ENCODE measurements at places on chromosomes 11 and 22.
A peak's percentile ranks its signal among the peaks of the same experiment; 100 is the strongest.

DNA sequence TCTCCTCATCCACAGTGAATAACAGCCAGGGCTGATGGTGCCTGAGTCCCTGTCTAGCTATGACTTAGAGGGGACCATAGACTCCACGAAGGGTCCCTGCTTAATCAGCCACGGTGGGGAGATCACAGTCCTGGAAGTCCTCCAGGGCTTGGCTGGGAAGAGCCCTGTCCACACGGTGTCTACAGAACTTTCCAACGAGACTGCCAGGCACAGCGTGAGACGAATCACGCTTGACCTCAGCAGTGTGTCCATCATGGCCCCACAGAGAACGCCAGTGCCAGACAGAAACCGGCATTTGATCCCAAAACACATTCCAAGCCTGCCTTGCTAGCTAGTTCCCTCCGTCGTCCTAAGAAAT, 143.4 kb downstream of the CRYBB2 start:
- DNase-seq = no peak

DNA sequence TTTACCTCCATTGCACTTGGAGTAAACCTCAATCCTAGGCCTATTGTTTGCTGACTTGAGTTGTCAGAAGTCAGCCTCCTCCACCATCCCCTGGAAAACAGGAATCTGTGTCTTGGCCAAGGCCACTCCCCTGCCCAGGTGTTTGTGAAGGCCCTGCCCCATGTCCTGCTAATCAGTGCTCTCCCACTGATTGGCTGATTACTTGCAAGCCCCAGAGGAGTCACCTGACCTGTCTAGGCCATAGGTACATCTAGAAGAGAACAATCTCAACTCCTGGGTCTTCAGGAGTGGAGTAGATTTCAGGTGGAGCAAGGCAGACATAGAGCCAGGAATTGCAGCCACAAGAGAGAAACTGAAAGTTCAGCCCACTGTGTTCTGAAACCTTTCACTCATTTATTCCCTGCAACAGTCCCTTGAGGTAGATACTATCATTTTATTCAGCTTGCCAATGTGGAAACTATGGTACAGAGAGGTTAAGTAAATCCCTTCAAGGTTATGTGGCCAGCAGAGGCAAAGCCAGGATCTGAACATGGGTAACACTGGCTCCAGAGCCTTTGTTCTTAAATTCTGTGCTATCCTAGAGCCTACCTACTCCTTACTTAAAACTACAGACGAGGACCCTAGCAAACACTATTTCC, 10.4 kb downstream of the OAF start:
- no peak for DNase-seq

- no peak for DNase-seq
These were observed 27.0 kb upstream of the MOB2 start for GRCh38 chr11:1513326-1514296.

DNA sequence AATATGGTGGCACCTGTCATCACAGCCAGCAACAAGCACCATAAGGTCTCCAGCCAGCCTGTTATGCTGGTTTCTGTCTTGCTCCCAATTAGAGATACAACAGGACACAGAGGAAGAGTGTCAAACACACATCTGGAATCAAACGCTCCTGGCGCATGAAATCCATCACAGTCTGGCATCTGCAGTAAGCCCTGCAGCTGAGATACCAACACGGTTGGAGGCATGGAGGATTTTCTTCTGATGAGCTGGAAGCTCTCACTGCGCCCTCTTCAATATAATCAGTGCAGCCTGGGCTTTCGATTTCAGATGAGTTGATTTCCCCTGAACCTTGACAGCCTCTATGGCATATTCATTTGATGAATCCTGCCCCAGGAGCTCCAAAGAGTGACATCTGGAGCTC, 27.8 kb upstream of the CARS1 start:
- no peak for DNase-seq

GRCh38 chr11:44071157-44071556, 5.1 kb downstream of the ACCS start:
- DNase-seq = no peak

- DNase-seq = no peak
These were observed 49.0 kb downstream of the CTSC start for GRCh38 chr11:88288560-88288959.

DNA sequence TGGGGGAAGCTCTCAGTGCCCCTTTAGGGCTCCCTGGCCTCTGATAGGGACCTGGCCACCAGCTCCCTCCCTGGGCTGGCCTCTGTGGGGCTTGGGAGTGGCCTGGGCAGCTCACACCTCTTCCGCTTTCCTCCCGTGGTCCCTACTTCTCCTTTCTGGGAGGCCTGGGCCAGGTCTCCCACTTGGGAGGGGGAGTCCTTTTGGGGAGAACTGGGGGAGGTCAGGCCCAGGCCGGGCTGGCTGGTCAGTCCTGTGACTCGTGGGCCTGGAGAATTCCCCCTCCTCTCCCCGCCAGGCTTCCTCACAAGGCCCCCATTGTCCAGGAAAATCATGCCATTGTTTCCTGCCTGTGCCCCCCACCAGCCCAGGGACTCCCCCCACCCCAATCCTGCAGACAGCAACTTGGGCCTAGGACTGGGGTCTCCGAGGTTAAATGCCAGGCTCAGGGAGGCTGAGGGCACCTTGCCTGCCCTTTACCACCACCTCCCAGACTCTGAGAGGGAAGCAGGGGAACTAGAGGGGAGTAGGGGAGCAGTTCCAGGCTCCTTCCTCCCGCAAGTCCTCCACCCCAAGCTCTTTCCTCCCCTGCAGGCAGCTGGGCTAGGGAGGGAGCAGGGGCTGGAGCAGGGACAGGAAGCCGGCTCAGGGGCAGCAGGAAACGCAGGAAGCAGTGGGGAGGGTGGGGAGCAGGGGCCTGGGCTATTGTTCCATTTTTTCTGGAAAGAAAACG, 2.8 kb downstream of the MAP3K11 start:
- DNase-seq = no peak

GRCh38 chr11:76805206-76805913, 22.2 kb downstream of the TSKU start:
- no peak for DNase-seq

- DNase-seq = no peak
These were observed 5.1 kb upstream of the KRTAP5-9 start for GRCh38 chr11:71542879-71543777.

DNA sequence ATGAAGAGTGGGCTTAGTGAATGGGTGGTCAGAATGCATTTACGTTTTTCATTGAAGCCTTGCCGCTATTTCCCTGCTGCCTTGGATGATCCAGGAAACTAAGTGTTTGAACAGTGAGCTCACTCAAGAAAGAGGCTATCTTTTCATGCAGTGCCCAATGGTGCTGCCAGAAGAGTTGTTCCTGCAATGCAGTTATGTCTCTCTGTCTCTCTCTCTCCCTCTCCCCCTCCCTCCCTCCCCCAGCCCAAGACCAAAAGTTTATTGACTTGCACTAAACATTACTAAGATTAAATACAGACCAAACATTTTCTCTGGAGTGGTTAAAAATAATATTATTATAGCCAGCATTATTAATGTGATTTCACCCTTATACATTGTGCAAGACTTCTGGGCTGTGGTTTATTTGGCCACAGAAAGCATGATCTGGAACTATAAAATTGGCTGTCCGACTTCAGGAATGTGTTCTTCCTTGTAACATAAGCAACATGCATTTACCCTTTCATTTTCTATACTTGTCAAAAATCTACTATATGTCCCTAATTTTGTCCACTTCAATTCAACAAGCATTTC, 6.6 kb upstream of the FUT4 start:
- no peak for DNase-seq

DNA sequence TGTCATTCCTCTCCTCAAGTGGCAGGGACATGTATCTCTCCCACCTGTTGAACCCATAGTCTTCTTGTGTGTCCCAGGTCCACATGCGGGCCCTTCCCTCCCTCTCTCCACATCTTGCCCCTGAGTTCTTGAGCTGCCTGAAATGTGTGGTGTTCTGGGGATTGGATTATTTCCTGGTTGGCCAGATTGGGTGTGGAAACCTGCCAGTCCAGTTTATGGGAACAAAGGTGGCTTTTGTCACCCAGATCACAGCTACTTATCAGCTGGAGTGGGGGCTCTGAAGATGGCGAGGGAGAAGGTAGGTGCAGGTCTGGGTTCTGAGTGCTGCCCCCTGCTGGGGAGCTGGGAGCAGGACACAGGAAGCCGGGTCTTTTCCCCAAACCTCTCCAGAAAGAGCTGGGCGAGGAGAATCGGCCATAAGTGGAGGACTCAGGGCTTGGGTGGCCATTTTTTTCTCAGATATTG, 14.2 kb downstream of the DTX4 start:
- DNase-seq = no peak

DNA sequence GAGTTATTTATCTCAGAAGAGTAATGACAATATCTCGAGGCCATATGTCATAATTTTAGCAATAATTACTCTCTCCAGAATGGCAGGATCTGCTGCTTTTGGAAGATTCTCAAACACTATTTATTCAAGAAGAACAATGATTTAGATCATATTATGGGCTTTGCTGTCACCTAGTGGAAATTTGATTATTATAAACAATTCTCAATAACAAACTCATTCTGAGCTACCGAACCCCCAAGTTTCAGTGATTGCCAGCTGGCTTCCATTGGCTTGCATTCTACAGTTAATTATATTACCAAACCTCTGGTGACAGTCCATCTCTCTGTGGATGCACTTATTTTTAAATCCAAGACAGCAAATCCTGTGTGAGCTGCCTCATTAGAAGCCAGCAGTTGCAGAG, 27.9 kb upstream of the SLC36A4 start:
- no peak for DNase-seq

- no peak for DNase-seq
These were observed 52.4 kb downstream of the MIAT start for GRCh38 chr22:26709617-26710390.

- no peak for DNase-seq
These were observed 28.4 kb downstream of the TRPC6 start for GRCh38 chr11:101555366-101555765.

GRCh38 chr11:15967166-15967565, 389.2 kb downstream of the SOX6 start:
- no peak for DNase-seq

- DNase-seq = peak; percentile 44
These were observed 16.6 kb downstream of the TBC1D10A start for GRCh38 chr22:30309951-30310741.

DNA sequence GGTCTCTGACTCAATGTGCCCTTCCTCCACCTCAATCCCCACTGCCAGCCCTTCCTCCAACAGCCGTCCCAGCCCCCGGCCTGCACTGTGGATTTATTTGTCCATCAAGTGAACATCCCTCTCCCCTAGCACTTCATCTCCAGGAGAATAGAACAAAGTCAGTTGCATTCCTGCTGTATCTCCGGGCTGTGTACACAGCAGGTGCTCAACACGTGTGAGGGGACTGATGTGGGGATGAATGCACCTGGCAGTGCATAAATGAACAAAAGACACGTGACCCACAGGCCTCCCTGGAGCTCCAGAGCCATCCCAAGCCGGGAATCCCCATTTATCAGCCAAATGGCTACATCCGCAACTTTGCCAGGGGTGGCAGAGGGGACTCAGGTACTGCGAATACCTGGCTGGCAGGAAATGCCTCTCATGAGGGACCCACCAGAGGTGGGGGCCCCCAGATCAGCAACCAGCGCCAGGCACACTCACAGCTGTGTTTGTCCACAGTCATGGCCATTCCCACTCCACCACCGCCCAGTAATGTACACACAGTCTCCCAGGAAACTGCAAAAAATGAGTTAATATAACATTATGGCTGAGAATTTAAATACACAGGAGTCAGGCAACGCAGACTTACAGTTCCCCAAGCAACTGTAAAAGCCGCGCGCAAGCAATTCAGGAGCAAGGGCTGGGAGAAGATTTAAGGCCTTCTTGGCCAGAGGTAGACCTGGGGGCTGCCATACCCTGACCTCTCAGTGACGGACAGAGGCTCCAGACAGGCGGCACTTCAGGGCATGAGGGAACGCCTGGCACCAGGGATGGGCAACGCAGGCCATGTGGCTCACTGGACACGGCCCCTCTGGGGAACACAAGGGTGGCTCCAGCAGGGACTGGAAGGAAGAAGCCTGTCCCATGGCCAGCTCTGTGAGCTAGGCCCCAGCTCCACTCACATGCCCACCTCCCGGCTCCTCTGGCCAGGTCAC, 50.3 kb upstream of the TCF20 start:
- no peak for DNase-seq

GRCh38 chr11:120871924-120872323, 152.0 kb upstream of the TBCEL start:
- no peak for DNase-seq

GRCh38 chr22:43246188-43246587, 59.3 kb upstream of the TTLL12 start:
- DNase-seq = no peak

DNA sequence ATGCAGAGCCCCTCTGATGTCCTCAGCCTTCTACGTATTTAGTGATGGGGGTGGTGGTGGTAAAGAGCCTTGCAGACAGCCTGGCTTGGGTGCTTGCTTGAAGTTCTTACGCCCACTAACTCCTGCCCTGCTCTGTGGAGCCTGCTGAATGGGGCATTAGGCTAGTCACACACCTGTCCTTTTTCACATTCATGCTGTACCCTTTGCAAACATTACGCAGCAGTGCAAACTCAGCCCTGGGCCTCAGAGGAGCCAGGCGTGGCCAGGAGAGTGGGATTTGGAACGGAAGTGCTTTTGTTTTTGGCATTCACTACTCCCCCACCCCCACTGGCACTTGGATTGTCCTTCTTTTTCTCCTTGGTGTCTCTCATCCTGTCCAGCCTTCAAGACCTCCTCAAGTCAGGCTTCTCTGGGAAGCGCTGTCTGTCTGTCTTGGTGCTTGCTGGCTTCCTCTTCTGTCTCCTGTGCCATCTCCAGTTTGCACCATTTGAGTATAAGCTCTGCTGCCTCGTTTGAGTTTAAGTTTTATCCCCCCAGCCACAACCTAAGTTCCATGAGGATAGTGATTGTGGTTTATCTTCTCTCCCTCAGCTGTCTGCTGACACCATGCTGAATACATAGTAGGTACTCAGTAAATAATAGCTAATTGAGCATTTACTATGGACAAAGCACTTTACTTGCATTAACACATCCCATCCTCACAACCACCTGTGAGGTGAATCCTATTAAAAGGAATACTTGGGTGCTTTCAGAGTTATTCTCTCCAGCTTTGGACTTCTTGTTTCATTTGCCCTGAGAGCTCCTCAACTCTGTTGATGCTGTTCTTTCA, 26.7 kb downstream of the ZBTB16 start:
- no peak for DNase-seq

GRCh38 chr11:95337175-95337957, 106.4 kb upstream of the SESN3 start:
- DNase-seq = no peak

DNA sequence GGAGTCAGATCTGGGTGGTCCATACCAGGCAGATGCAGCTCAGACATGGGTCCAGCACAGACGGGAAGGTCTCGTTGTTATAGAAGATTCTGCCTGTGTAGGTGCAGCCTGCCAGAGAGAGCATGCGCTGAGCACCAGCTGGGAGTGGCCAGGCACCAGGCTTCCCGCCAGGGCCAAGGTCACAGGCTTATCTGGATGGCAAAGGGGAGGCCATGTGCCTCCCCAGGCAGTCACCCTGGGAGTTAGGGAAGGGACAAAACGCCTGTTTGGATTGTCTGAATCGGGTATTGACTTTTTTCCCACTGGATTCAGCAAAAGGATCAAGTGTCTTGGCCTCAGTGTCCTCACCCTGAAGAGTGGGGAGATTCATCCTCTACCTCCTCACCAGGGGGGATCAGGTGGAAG, 26.5 kb downstream of the PGA5 start:
- DNase-seq = no peak
